ENCODE measurements at places on chromosomes 6 and 20.

DNA sequence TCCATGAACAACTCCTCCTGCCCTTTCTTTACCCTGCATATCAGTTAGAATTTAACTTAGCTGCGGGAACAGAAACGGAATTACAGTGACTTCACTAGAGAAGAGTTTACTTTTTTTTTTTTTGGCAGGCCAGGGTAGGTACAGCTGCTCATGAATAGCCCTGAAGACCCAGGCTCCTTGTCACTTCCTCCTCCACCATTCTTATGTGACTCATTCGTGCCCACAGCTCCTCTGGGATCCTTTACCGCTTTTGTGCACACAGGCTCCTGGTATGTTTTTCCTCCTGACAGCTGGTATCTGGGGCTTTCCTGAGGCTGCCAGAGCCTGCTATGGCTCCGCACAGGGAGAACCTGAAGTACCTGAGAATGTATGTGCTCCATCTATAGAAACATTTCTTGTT is 3.9 kb upstream of the KCNS1 start:
- no peak for DNase-seq

- no peak for DNase-seq
Observed at GRCh38 chr6:28347119-28347518, 2.6 kb upstream of the ZKSCAN3 start.

- no peak for DNase-seq
Observed at GRCh38 chr6:170127151-170127550, 163.7 kb downstream of the DLL1 start.

GRCh38 chr20:1926237-1926636 is 31.0 kb downstream of the SIRPA start:
- no peak for DNase-seq

DNA sequence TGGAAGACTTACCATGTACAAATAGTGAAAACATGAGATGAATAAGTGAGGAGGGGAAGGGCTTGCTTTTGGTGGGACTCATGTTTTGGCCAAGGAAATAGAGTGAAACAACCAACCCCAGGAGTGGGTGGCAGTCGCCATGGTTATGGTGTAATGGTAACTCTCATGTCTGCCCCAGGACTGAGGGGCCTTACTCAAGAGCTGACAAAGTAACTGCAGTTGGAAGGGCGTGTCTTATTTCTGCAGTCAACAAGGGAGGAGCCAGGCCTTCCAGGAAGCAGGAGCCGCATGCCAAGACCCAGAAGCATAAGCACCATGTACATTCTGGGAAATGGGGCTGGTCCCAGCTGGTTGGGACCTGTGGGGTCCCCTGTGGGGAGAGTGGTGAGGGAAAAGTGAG is 108.5 kb downstream of the UNC5CL start:
- no peak for DNase-seq

GRCh38 chr20:57060407-57061050 is 205.9 kb downstream of the BMP7 start:
- no peak for DNase-seq

DNA sequence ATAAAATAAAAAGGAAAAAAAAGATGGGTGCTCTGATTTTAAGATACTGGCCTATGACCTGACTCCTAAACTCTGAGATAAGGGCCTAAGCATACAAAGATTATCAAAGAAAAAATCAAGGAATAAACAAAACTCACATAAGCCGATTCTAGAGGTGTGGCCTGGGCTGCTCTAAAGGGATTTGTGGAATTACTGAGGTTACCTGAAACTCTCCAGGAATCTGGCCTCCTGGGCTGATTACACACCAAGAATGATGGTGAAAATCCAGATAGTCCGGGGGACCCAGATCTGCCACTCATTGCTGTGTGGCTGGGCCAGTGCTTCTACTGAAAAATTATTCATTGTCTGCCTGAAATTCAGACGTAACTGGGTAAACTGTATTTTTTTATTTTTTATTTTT is 122.7 kb upstream of the RNF24 start:
- DNase-seq, result no peak

DNA sequence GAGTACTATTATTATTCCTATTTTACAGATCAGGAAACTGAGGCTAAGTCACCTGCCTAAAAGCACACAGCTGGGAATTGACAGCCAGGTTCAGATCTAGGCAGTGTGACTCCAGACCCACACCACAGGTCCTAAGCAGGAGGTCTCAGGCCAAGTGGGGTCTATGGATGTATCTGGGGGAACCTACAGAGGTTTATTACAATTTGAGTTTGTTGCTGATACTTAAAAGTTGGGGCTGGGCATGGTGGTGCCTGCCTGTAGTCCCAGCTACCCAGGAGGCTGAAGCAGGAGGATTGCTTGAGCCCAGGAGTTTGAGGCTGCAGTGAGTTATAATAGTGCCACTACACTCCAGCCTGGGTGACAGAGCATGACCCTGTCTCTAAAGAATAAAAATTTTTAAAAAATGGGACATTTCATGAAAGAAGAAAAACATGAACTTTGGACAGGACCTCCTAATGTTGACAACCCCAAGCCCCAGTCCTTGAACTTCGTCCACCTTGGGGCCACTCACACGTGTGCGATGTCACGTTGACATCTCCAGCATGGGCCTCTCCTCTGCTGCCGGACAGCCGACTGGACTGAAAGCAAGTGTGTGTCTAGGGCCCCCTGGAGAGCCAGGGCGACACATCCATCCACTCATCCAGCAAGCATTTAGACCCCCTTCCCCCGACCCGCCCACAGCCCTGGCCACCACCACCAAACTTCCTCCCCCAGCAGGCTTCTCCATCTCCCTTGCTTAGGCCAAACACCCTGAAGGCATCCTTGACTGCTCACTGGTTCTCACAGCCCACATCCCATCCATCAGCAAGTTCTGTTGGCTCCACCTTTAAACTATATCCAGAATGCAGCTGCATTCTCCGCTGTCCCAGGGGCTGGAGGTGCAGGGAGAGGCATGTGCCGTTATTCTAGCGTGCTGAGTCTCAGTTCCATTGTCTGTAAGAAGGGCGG is 40.0 kb downstream of the NOL4L start:
- no peak for DNase-seq

DNA sequence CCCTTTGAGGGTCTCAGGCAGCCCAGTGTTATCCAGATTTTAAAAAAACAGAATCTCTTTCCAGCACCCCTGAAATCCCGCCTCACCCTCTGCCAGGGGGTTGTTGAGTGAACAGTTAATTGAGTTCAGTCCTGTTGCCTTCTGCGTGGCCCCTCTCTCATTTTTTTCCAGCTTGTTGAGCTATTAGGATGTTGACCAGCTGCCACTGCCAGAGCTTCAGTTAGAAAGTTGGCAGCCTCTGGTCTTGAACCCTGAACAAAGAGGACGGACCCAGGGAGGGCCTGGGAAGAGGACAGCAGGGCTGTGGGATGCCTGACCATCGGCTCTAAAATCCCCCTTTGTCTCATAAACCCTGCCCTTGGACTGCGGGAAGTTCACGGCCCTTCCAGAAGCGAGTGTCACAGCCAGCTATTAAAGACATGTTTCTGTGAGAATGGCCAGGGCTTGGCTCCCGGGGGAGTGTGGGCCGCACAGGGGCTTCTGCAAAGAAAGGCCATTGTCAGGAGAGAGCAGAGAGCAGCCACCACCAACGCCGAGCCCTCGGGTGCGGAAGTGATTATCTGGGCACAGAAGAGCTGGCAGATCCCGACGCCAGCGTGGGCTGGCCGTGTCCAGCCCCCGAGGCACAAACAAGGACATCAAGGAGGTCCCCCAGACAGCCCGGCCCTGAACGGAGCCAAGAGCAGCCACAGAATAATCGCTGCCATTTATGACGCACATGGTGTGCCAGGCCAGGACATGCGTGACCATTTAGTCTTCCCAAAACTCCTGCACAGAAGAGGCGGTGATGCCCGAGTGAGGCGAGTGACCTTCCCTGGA is 189.0 kb downstream of the ANKRD60 start:
- no peak for DNase-seq

DNA sequence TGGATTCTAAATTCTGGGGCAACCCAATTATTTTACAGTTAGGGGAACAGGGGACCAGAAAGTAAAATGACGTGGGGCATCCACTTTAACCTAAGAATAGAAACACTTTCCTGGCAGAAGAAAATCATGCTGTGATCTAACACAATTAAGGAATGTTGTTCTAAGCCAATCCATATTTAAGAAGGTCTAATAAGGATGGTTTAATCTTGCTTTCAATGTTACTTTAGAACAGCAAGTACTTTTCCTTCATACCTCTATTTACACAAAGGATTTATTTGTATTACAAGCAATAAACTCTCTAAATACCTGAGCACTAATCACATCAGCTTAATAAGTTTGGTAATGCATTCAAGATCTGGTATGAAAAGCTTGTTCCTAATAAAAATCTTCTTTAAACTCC is 32.4 kb downstream of the SLC2A12 start:
- DNase-seq, result no peak

GRCh38 chr6:136188486-136188885 is 61.6 kb downstream of the MTFR2 start:
- no peak for DNase-seq

- DNase-seq, result no peak
Observed at GRCh38 chr6:44471271-44471981, 83.9 kb downstream of the CDC5L start.
